ENCODE measurements at places on chromosomes 11 and 22. TPM values are rescaled to one million over a fixed set of nuclear protein-coding genes. Genes with fewer than 3 reads are reported as not detected.

Gene IFT27
- 22.0 TPM for total RNA-seq

Gene SH3BP1
- total RNA-seq: 2.4 TPM

Gene SLC7A4
- total RNA-seq: not detected

Gene LDHAL6A
- total RNA-seq: not detected

Gene PKP3
- total RNA-seq: 34.0 TPM

Gene KCNK4
- 0.24 TPM for total RNA-seq

All from A549 treated with CpdA at 1 μM for 4 hours (cell line).